ENCODE measurements at places on chromosomes 6 and 20.

DNA sequence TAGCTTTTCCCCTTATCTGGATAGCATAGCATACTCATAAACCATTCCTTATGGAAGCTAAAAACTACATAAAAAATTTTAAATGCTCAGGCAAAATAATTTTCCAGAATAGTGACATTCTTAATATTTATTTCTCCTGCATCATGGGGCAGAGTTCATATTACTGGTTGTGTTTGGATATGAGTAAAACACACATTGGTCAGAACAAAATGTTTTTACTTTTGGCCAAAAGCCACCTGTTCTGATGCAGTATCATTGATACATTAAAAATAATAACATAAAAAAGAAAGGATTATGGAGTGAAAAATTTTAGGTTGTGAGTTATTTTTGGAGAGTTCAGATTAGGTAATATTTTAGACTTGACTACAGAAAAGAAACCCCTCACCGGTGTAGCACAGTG, 33.6 kb downstream of the TRAM2 start:
- no peak for DNase-seq

DNA sequence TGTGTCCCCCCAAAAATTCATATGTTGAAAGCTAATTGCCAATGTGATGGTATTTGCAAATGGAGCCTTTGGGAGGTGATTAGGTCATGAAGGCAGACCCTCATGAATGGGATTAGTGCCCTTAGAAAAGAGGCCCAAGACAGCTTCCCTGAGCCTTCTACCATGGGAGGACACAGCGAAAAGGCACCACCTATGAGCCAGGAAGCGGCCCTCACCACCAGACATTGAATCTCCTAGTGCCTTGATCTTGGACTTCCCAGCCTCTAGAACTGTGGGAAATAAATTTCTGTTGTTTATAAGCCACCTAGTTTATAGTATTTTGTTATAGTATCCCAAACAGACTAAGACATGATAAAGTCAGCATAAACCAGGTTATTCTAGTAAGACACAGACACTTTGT, 18.9 kb downstream of the EDN1 start:
- DNase-seq, result no peak

GRCh38 chr6:167266830-167267555, 24.1 kb upstream of the UNC93A start:
- no peak for DNase-seq

DNA sequence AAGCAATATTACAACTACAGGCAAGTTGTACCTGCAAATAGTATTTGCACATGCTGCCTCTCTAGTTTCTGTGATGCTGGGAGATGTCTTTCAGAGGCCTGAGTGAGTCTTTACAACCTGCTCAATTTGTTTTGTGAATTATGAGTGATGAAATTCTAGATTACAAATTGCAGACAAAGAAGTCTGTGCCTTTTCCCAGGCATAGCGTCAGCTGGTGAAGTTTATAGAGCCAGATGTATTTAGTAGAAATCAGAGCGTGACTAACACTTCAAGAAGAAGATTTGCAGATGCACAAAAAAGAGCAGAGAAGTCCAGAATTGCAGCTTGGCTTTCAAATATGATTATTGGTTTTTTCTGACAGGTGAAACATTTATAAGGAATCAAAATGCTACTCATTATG, 289.9 kb downstream of the PLCB1 start:
- no peak for DNase-seq

DNA sequence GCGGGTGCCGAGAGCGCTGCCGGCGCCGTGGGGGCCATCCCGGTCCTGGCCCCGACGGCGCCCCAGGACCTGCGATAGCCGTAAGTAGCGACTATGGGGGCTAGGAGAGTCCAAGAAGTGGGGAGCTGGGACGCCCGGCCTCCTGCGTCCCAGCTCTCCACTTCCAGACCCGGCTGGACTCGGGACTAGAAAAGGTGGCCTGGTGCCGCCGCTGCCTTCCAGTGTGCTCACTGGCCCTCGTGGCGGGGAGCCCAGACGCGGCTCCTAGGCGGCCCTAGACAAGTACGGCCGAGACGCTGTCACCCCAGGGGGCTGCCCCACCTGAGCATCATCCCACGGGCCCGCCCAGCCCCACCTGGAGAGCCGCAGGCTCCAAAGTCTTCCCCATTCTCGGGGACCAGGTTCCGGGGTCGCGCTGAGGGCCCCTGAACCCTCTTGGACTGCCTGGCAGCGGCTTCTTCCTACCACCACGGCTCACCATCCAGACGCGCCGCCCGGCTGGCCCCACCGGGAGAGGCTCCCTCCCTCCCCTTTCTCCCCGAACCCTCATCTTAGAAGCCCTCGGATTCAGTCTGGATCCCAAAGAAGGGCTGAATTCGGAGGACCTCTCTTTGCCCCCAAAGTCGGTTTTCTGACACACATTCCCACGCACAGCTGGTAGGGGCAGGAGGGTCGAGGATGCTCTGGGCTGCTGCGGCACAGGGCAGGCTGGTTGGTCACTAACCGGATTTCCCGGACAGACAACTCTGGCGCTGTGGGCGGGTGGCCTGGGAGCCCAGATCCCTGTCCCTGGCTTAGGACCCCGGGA, 870 bp upstream of the MDFI start:
- no peak for DNase-seq

GRCh38 chr6:12258591-12259075, 31.5 kb upstream of the EDN1 start:
- DNase-seq, result no peak

DNA sequence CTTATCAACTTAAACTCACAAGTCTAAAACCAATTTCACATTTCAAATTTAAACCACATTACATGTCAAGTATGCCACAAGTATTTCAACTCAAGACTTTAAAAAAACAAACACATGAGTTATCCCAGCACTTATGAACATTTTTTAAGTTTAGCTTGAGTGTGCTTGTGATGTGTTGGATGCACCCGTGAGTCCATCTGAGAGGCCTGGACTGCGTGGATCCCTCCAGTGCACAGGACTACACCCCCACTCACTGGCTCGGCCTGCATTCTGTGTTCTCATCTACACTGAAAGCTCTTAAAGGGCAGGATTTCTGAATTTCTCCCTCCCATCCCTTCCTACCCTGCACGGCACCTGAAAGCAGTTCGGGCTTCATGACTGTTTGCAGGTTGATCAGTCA, 128.8 kb upstream of the CD93 start:
- DNase-seq, result no peak

All from activated T-helper 1 cell treated with anti-CD3 and anti-CD28 coated beads, Interleukin-2, amount 50 U/mL, for 16 hours (primary cell).